ENCODE measurements at places on chromosomes 3 and 15. TPM values are rescaled to one million over a fixed set of nuclear protein-coding genes. Genes with fewer than 3 reads are reported as not detected.

GRCh38 chr3:30302027-30302426 lies 304.4 kb upstream of the TGFBR2 start:
- DNase-seq = no peak

DNA sequence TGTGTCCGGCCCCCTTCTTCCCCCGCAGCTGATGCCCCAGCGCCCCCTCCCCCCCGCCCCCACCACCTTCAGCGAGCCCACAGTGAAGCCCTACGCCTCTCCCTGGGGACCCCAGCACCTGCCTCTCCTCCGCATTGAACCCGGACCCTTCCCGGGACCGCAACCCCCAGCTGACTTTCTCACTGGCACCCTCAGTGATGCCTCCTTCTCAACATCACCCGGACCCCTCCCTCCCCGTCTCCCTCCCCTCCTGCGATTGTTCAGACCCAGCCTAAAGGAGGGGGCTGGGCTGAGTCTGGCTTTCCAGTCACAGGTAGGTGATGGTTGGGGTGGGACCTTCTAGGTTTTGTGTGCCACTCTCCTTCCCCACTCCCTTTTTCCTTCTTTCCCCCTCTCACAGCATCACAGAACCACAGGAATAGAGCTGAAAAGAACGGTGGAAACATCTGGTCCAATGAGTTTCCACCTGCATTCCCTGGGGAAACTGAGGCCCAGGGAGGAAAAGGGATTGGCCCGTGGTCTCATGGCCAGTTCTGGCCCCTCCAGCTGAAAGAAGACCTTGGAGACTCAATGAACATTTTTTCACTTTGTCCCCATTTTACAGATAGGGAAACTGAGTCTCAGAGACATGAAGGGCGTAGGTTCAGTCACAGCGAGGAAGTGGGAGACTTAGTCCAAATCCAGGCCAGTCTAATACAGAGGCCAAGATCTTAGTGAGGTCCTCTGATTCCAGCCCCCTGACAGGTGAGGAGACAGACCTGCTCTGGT lies 828 bp downstream of the CAND2 start:
- DNase-seq = no peak

GRCh38 chr15:29522373-29523276 lies 253.0 kb upstream of the NSMCE3 start:
- DNase-seq = no peak

GRCh38 chr15:69793781-69794451 lies 303.8 kb downstream of the TLE3 start:
- DNase-seq = no peak

- DNase-seq = no peak
Observed at GRCh38 chr3:40968666-40969065, 230.6 kb upstream of the CTNNB1 start.

DNA sequence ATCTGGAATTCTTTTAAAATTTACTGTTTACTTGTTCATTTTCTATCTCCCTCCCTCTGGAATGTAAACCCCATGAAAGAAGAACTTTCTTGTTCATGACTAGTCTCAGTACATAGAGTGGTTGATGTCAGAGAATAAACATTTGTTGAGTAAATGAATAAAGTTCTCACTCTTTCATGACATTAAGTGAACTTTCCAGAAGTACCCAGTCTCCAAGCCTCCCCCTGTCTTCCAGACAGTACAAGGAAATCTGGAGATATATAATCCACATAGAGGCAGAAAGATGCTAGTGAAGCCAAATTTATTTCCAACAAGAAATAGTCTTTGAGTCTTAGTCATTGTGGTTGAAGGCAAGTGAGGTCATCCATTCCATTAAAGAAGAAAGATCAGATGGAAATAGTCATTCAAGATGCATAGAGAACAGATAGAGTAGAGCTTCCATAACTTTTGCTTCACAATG lies 71.5 kb upstream of the GALNT15 start:
- DNase-seq = no peak

DNA sequence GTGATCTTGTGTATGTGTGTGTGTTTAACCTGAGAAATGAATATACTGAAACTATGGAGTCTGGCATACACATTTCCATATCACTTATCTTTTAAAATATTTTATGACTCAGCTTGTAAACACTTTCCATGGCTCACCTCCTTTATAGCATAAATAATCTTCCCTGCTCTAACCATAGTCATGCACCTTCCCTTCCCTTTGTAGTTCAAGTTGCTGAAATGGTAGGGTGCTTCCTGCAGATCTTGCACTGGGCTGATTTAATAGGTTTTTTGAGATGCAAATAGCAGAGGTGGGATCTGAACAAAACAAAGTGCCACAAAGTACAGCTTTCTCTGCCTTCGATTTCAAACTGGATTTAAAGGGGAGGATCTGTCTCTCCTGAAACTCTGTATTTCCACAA lies 712.7 kb upstream of the LMCD1 start:
- no peak for DNase-seq

DNA sequence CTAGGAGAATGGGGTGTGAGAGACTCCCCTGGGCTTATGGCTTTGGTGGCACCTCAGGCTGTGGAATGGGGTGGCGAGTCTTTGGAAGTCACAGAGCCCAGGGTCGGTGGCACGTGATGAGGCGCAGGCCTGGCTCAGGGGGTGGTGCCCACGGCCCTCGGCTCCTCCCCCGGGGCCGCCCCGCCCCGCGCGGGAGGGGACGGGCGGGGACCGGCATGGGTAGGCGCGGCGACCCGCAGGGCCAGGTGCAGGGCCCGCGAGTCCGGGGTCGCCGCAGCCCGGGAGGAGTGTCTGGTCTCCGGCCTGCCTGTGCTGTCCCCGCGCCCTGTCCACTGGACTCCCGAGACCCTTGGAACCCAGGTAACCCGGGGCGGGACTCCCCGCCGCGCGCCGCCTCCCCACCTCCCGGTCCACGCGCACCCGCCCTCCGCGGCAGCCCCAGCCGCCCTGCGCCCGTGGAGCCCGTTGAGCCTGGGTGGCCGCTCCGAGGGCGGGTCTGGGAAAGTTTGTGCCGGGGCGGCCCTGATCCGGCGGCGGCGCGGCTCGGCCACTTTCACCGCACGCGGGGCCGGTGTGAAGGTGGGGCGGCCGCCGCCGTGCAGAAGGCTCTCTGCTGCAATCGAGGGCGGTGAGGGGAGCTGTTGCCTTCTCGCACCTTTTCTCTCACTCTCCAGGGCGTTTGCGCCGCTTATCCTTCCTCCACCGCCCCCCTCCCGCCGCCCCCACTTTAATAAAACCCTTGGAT lies at the start of gene PAQR5:
TSS of gene PAQR5 (plus strand) at position 216 of the 745 bp plus-strand sequence. CDS start 61,169 bp downstream, outside the sequence.
- DNase-seq = peak; percentile 43

GRCh38 chr15:71951134-71951533 lies 140.8 kb downstream of the NR2E3 start:
- DNase-seq = no peak

Gene TRANK1
- 17.1 TPM for total RNA-seq

Measured in progenitor cell of endocrine pancreas (in vitro differentiated cells).